A549 treated with DMSO at 1 μM for 4 hours (cell line): ENCODE measurements at places on chromosomes 12 and 14. TPM values are rescaled to one million over a fixed set of nuclear protein-coding genes. Genes with fewer than 3 reads are reported as not detected.

MUCL1 gene
- not detected in 5 replicates for total RNA-seq

STXBP6 gene
- 1.3 to 2.6 TPM (median 1.7 TPM) in 5 replicates for total RNA-seq

HSPB8 gene
- total RNA-seq, result 13.0 to 21.8 TPM (median 15.1 TPM) in 5 replicates

SLCO1B3 gene
- total RNA-seq, result 12.6 to 19.4 TPM (median 16.9 TPM) in 5 replicates

CLEC1B gene
- not detected in 5 replicates for total RNA-seq

KLRK1 gene
- not detected in 5 replicates for total RNA-seq

DMAC2L gene
- 10.9 to 14.1 TPM (median 11.5 TPM) in 5 replicates for total RNA-seq

WIF1 gene
- not detected in 5 replicates for total RNA-seq

AQP2 gene
- total RNA-seq, result not detected in 5 replicates

FAM177A1 gene
- 75.2 to 93.5 TPM (median 83.1 TPM) in 5 replicates for total RNA-seq

TAS2R7 gene
- not detected in 5 replicates for total RNA-seq

KCNH3 gene
- total RNA-seq, result 2.6 to 3.3 TPM (median 3.0 TPM) in 5 replicates

OR6C68 gene
- total RNA-seq, result not detected in 5 replicates

FRS2 gene
- 9.7 to 14.6 TPM (median 13.3 TPM) in 5 replicates for total RNA-seq

COPS7A gene
- 53.3 to 61.0 TPM (median 56.5 TPM) in 5 replicates for total RNA-seq

ZNF140 gene
- 9.0 to 11.3 TPM (median 10.0 TPM) in 5 replicates for total RNA-seq

RNF212B gene
- not detected in 5 replicates for total RNA-seq

OR10AD1 gene
- total RNA-seq, result not detected in 5 replicates

ARMH4 gene
- total RNA-seq, result 0.49 to 1.8 TPM (median 0.79 TPM) in 5 replicates

PABPN1 gene
- total RNA-seq, result 140 to 168 TPM (median 158 TPM) in 5 replicates

TSPAN19 gene
- total RNA-seq, result not detected in 5 replicates

TUBA1A gene
- 167 to 207 TPM (median 191 TPM) in 5 replicates for total RNA-seq

PIP4K2C gene
- total RNA-seq, result 40.0 to 50.3 TPM (median 42.2 TPM) in 5 replicates

C3AR1 gene
- total RNA-seq, result not detected in 5 replicates

GAS2L3 gene
- total RNA-seq, result 7.8 to 11.5 TPM (median 10.6 TPM) in 5 replicates

LRRIQ1 gene
- 0.36 to 1.3 TPM (median 0.84 TPM) in 5 replicates for total RNA-seq

ANKRD33 gene
- 0.05 to 0.06 TPM in 2 of 5 replicates, not detected in the others for total RNA-seq

FGD4 gene
- 1.5 to 2.8 TPM (median 2.1 TPM) in 5 replicates for total RNA-seq

SERPINA12 gene
- total RNA-seq, result not detected in 5 replicates

PLA2G1B gene
- total RNA-seq, result not detected in 5 replicates

ATP6V1D gene
- total RNA-seq, result 72.1 to 104 TPM (median 79.5 TPM) in 5 replicates

GZMB gene
- total RNA-seq, result not detected in 5 replicates

KRT8 gene
- 3,152 to 3,514 TPM (median 3,324 TPM) in 5 replicates for total RNA-seq

AGAP2 gene
- 0.06 to 0.17 TPM (median 0.13 TPM) in 5 replicates for total RNA-seq

TPH2 gene
- total RNA-seq, result not detected in 5 replicates

ABCD4 gene
- total RNA-seq, result 32.9 to 36.4 TPM (median 33.9 TPM) in 5 replicates

AKAP6 gene
- total RNA-seq, result 0.39 to 0.72 TPM (median 0.45 TPM) in 5 replicates

ACRBP gene
- 0.21 to 0.34 TPM (median 0.23 TPM) in 3 of 5 replicates, not detected in the others for total RNA-seq

RASAL1 gene
- total RNA-seq, result 0.24 to 0.42 TPM (median 0.32 TPM) in 5 replicates

CLEC6A gene
- not detected in 5 replicates for total RNA-seq

ART4 gene
- total RNA-seq, result not detected in 5 replicates

NYNRIN gene
- 0.19 to 0.40 TPM (median 0.20 TPM) in 5 replicates for total RNA-seq

PTCSC3 gene
- not detected in 5 replicates for total RNA-seq

ZNF219 gene
- total RNA-seq, result 19.5 to 32.9 TPM (median 29.0 TPM) in 5 replicates

ASB2 gene
- total RNA-seq, result 1.4 to 4.1 TPM (median 1.9 TPM) in 5 replicates

SLC5A8 gene
- total RNA-seq, result not detected in 5 replicates

ENDOU gene
- total RNA-seq, result not detected in 5 replicates

PPP1CC gene
- 119 to 159 TPM (median 154 TPM) in 5 replicates for total RNA-seq

RPGRIP1 gene
- total RNA-seq, result 0.24 to 0.54 TPM (median 0.26 TPM) in 5 replicates

KCNA5 gene
- total RNA-seq, result not detected in 5 replicates

C1R gene
- total RNA-seq, result 24.1 to 46.2 TPM (median 28.9 TPM) in 5 replicates

POTEG gene
- total RNA-seq, result not detected in 5 replicates

RGS6 gene
- total RNA-seq, result not detected in 5 replicates

COX8C gene
- not detected in 5 replicates for total RNA-seq

CEBPE gene
- 0.05 to 0.06 TPM in 2 of 5 replicates, not detected in the others for total RNA-seq
